Liver (tissue), 10 donors: ENCODE measurements at places on chromosomes 13 and 19.

DNA sequence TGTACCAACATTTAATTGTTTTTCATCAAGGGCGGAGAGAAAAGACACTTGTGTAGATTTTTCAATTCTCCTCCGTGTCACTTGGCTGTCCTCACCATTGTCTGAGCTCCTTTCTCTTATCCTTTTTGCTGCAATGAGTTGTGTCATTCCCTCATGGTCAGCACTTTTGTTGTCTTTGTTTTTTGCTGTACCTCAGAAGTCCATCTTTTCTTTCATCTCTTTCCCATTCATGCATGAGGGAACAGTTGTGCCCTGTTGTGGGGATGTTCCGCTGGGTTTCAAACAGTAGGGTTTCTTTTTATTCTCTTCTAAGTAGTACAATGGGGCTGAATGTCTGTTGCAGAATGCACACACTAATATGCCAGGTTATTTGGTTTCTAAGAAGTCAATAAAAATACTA, 222.6 kb downstream of the TM9SF2 start:
- no peak for DNase-seq

DNA sequence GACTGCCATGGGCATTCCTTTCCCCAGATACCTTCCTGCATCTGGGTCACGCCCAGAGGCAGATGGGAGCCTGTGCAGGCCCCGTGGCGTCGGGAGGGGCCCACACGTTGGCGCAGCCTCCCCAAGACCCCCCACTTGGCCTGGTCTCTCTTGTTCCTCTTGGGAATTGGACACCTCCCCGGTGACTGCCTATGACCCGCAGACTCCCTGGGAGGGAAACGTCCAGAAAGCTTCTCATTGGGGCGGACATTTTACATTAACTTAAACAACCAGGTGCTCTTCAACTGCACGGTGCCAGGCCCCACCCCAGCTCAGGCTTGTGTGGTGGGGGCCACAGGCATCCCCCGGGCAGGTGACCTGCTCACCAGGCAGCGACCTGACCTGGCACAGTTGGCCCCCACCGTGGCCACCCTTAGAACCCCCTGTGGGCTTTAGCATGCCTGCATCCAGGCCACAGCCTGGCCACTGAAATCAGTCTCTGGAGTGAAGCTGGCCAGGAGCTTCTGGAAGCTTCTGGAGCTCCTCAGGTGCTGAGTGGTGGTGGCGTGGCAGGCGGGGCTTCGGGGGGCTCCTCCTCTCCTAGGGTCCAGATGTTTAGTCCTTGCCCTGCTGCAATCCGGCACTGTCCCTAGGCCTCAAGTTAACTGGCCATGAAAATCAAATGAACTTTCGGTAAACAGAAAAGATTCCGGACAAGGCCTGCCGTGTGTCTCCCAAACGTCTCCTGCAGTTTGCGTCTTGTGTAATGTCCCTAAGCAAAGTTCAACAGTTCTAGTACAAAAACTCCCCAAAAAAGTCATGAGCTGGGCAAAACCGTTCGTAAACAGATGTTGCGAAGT, 8.5 kb upstream of the PROZ start:
- no peak for DNase-seq

- no peak for DNase-seq
Measured at GRCh38 chr19:11551603-11552235, 7.3 kb downstream of the ELOF1 start.

GRCh38 chr13:102035969-102036368, 365.9 kb downstream of the FGF14 start:
- DNase-seq: no peak

- no peak for DNase-seq
Measured at GRCh38 chr13:52862358-52863206, 14.1 kb upstream of the PCDH8 start.

- DNase-seq: no peak
Measured at GRCh38 chr13:93824286-93824685, 597.7 kb downstream of the GPC6 start.

- no peak for DNase-seq
Measured at GRCh38 chr13:44306371-44307192, 67.0 kb upstream of the SERP2 start.

DNA sequence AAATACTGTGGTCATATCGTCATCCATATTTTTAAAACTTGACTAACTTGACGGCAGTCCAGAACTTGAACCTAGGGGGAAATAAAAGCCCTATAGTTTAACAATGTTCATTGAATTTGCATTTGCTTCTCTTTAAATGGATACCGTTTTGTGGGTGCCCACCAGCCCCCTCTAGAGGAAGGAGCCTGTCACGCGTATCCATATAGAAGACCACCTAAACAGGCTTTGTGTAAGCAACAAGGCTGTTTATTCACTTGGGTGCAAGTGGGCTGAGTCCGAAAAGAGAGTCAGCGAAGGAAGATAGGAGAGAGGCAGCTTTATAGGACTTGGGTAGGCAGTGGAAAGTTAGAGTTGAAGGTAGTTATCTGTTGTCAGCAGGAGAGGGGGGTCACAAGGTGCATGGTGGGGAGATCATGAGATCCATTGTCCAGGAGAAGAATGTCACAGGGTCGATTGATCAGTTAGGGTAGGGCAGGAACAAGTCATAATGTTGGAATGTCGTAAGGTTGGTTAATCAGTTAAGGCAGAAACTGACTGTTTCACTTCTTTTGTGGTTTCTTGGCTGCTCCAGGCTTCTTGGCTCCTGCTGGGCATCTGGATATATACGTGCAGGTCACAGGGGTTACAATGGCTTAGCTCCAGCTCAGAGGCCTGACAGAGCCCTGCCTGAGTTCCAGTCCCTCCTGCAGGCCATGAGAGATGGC, 42.5 kb upstream of the ANKRD10 start:
- no peak for DNase-seq

GRCh38 chr13:103540382-103540765, 474.2 kb upstream of the SLC10A2 start:
- no peak for DNase-seq

DNA sequence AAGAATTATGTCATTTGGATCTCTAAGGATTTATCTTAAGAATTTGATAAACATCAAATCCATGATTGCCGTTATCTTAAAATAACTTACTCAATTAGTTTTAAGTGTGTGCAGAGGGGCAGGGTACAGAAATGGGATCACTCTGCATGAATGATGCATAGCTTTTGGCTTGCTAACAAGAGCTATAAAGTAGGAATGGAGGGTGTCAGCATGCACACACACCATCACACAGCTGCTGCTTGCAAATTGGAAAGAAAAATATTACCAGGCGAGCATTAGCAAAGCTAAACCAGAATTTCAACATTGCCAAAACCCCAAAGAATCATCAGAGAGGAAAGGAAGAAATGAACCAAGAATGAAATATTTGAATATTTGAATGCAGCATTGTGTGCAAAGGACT, 580.6 kb downstream of the LMO7 start:
- DNase-seq: no peak

DNA sequence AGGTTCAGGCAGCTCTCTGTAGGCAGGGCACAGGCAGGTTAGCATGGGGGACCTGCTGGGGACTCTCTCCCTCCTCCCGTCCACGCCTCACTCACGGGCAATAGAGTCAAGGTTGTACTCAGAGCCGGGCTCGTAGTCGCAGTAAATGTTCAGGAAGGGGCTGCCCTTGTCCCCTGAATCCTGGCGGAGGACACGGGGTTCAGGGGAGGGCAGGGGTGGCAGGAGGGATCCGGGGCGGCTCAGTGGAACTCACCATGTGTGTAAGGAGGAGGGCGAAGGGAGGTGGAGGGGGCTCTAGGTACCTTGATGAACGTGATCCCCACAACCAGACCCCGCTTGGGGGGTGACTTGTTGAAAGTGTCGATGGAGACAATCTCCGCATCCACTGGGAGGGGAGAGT, 819 bp downstream of the KPTN start:
- no peak for DNase-seq

GRCh38 chr13:71217827-71218226, 649.2 kb downstream of the DACH1 start:
- no peak for DNase-seq

DNA sequence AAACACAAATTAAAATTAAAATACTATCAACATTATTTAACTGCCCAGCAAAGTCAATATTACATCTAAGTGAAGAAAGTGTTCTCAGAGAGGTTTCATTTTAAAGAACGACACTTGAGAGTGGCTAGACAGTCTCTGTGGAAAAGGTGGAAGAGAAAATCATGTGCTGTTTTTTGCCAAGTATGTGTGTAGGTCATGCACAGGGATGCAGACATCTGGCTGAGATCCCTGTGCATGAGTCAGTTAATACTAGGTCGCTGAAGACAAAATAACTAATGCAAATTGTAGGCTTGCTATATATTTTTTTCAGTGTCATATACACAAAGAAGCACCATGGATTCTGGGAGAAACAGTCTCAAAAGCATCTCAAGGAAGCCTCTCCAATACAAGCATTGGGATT, 44.3 kb upstream of the ENOX1 start:
- DNase-seq: no peak

DNA sequence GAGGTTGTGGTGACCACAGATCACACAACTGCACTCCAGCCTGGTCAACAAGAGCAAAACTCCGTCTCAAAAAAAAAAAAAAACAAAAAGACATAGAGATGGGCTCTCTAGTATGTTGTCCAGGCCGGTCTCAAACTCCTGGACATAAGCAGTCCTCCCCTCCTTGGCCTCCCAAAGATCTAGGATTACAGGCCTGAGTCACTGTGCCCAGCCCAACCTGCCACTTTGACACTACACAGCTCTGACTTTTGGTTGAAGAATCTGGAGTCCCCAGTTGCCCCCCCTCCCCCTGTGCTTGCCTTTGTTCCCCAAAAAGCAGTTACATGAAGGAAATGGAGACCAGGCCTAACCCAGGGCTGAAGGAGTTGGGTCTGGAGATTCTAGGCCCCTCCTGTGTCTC, 12.9 kb downstream of the CARM1 start:
- DNase-seq: no peak

- DNase-seq: no peak
Measured at GRCh38 chr13:47317356-47317755, 420.5 kb upstream of the HTR2A start.

DNA sequence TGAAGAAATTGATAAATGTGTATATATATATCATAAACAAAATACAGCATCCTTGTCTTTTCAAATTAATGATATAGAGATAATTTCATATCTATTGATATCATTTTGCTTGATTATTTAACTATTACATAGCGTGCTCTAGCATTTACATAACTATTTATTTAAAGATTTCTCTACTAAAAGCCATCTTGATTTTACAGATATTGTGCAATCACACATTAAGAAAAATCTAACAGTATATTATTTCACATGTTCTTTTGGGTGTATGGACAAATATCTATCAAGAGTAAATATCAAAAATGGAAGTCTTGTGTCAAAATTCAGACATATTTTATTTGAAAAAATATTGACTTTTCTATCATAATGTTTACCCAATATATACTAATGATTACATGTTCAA, 966.8 kb downstream of the SLITRK5 start:
- no peak for DNase-seq

DNA sequence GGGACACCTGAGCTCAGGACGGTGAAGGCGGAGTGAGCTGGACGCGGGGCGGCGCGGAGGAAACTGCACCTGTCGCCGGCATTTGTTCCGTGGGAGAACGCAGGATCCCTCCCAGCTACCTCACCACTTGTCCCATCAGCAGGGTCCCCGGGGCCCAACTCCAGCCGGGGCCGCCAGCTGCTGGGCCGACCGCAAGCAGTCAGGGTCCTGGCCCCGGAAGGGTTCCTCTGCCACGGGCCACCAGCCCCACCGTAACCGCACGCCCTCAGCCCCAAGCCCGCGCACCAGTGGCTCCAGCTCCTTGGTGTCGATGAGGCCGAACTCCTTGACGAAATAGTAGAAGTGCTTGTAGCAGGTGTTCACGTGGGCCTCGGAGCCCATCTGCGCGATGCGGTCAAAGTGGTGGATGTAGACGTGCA, 19.6 kb downstream of the MOB3A start:
- DNase-seq: no peak

DNA sequence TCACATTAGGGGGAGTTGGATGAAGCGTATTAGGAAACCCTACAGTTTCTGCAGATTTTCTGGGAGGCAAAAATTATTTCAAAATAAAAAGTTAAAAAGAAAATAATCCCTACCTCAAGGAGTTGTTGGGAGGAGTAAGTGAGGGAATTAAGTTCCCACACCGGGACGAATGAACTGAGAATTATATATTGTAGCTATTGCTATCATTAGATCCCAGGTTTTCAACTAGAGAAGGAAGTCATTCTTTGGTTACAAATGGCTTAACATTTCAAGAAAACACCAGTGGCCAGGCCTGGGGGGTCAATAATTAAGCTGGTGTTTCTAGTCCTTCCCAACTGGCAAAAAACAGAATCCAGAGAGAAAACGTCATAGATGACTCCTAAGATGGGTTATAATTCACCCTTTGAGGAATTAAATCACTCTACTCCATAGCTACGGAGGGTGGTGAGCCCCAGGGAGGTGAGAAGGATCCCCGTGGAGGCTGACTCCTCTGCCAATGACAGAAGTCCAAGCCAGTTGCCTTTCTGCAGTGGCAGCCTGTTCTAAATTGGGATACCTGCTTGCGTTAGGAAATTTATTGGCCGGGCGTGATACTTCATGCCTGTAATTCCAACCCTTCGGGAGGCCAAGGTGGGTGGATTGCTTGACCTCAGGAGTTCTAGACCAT, 1.2 kb upstream of the MYDGF start:
- DNase-seq: no peak

DNA sequence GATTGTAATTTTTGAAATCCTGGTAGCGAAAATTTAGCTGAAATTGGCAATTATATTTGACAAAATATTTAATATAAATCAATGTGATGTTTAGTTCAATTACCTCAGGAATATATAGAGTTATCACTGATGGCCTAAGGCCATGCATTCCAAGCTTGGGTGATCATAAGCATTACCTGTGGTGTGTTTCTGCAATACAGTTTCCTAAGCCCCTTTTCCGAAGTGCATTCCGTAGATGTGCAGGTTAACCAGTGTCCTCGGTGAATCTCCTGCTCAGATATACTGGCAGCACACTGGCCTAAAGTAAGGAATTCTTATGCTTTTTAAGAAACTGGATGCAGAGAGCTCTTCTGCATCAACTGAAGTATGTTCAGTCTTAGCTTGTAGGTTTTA, 35.0 kb downstream of the ITGBL1 start:
- DNase-seq: no peak

GRCh38 chr19:46297700-46298478, 1.0 kb downstream of the HIF3A start:
- DNase-seq: no peak

GRCh38 chr13:101714195-101714594, 261.7 kb downstream of the ITGBL1 start:
- DNase-seq: no peak

- no peak for DNase-seq
Measured at GRCh38 chr19:38316477-38317067, 825 bp upstream of the YIF1B start.

DNA sequence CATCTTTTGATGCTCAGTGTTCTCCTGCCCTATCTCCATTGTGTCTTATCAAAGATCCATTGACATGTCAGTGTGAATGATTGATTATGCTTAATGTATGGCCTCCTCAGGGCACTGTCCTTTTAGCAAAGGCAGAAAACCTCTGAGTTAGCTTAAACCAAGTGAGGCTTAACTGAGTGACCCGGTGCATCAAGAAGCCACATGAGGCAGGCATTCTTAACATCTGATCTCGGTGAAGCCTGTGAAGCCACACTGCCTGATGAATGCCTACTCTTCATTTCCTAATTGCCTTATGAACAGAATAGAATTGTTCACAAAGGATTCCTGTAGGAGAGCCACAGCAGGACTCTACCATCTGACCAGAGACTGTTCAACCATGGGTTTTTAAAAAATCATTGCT, 168.1 kb upstream of the SOX21 start:
- no peak for DNase-seq

GRCh38 chr13:64962404-64962803, 2267.7 kb downstream of the PCDH9 start:
- DNase-seq: no peak
